ENCODE measurements at places on chromosomes 6 and 20. TPM values are rescaled to one million over a fixed set of nuclear protein-coding genes. Genes with fewer than 3 reads are reported as not detected.

NOX3 gene
- total RNA-seq = not detected

PGC gene
- total RNA-seq = not detected

RAMACL gene
- 2.7 TPM for total RNA-seq

RIMS4 gene
- total RNA-seq = 6.6 TPM

MAK gene
- total RNA-seq = 0.28 TPM

COX7A2 gene
- total RNA-seq = 408 TPM

SLC23A2 gene
- 23.2 TPM for total RNA-seq

BACH2 gene
- 4.5 TPM for total RNA-seq

TENT5A gene
- 43.6 TPM for total RNA-seq

MEP1A gene
- not detected for total RNA-seq

Data from posterior vena cava (tissue), 2 donors.